T follicular helper cell (primary cell): ENCODE measurements at places on chromosomes 1 and 21.
A peak's percentile ranks its signal among the peaks of the same experiment; 100 is the strongest.

GRCh38 chr1:179955287-179955680 lies 674 bp downstream of the CEP350 start:
- DNase-seq = no peak

DNA sequence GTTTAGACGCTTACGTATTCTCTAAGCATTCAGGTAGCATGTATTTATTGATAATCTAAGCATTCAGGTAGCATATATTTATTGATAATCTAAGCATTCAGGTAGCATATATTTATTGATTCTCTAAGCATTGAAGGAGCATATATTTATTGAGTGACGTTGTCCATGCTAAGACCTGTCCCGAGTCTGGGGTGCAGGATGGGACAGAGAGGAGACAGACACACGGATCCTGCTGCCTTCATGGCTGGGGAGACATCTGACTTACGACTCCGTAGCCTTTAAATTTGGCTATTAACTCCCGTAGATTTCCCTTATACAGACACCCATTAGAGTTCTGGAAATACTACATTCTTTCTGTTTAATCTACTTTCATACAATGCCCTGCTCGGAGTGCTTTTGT lies 982 bp downstream of the SCCPDH start:
- no peak for DNase-seq

DNA sequence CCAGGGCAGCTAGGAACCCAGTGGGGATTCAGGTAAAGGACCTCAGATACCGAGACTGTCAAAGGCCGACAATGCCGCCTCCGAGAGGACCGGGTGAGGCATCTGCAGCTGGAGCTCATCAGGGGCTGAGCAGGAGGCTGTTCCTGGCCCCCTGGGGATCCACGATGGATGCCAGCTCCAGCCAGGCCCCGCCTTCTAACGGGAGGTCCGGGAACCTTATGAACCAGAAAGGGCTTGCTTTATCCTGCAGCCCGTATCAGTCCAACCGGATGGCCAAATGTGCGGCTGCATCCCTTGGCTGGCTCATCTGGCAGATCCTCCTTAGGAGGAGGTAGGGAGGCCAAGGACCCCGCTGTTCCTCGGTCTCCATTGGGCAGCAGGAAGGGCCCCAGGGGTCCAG lies 32.0 kb downstream of the SLC45A1 start:
- no peak for DNase-seq

DNA sequence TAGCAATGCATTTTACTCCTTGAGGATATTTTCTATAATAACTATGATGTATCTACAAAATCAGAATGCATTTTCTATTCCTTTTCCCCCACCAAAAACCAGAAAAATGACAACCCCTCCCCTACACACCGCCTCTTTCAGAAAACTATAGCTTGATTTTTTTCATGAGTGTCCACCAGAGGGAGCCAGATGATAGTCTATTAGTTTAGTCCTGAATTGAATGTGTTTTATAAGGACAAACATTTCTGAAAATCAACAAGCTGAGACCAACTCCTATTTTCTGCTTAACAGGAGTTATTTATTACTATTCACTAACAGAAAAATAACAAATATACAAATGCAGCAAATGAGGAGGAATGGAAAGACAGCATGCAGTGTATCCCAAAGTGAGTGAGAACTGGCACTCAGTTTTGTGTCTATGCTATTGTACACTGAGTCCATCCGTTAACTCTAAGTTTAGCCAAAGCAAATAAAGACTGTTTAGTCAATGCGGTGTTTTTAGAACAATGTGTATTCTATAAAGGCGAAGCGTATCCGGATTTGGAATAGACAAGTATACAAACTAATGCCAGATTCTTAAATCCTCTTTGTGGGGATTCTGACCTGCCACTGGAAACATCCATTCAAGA lies 182.6 kb downstream of the VAV3 start:
- DNase-seq = peak; percentile 14

DNA sequence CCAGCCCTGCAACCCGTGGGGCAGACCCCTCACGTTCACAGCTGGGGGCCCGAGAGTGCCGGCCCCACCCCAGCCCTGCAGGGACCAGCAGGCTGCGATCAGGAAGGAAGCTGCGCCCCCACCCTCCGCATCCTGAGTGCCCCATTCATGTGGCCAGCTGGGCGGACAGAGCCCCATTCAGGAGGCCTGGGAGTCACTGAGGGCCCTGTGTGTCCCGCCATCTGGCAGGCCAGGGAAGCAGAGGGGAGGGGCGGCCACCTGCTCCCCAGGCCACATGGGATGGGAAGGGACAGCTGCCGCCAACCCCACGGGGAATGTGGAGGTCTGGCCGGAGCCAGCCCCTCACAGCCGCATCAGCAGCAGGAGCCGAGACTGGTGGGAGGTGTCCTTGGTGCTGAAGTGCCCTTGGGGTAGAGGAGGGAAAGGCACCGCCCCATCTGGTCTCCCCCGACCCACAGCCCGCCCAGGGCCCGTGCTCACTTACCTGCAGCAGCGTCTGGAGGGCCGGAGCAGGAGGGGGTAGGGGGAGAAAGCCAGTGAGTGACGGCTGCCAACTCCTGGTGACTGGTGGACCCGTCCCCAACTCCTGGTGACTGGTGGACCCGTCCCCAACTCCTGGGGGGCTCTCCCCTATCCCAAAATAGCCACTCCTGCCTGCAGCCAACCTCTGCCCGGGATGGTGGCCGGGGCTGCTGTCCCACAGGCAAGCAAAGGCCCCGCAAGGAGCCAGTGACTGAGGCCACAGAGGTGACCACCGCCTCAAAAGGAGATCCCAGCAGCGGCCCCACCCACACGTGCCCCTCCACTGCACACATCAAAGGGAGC lies 8.7 kb downstream of the ACAP3 start:
- no peak for DNase-seq

DNA sequence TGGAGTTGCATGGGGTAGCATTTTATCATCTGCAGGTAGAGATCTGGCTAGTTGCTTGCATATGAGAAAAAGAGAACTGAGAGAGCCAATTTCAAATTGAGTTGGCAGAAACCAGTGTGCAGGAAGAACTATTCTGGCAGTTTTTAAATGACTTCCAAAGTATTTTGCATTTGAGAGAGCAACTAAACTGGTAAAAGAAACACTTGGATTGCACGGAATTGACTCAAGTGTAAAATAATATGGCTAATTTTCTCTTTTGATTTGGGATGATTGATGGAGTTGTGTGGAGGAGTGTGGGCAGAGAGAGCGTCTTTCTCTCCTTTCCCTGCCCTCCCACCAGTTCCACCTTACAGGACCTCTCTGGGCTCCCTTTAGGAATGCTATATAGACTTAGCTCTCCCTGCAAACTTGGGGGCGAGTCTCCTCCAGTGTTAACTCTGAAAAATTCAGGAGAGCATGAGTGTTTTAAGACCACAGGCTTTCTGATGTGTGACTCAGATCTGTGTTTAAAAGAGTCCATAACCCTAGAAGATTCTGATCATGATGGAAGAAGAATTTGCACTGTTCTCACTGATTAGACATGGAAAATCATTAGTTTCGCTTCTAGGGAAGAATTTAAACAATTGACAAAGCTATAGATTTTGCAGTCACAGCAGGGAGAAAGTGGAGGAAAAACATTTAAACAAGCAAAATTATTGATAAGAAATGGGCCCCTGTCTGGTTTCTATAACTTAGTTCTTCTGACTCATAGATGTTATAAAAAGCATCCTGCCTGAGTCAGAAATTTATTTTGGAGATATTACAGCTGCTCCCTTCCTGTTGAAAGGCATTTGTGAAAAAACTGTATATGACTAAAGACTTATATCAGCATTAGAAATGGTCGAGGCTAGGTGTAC lies 24.9 kb upstream of the CTBS start:
- no peak for DNase-seq

GRCh38 chr1:182768963-182769362 lies 20.6 kb upstream of the NPL start:
- no peak for DNase-seq

- no peak for DNase-seq
These were observed 32.1 kb upstream of the ACTRT2 start for GRCh38 chr1:2989185-2989584.

DNA sequence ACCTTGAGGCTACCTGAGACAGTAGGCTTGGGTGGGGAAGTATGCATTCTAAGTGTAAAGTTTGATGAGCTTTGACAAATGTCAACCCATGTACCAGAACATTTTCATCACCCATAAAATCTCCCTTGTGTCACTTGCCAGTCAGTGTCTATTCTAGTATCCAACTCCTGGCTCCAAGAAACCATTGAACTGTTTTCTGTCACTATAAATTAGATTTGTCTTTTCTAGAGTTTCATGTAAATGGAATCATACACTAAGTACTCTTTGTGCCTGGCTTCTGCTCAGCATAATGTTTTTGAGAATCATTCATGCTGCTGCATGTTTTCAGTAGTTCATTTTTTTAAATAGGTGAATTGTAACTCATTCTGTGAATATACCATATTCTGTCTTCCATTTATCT lies 165.4 kb downstream of the DNM3 start:
- DNase-seq = no peak

GRCh38 chr1:77188770-77189169 lies 30.5 kb downstream of the PIGK start:
- DNase-seq = no peak

DNA sequence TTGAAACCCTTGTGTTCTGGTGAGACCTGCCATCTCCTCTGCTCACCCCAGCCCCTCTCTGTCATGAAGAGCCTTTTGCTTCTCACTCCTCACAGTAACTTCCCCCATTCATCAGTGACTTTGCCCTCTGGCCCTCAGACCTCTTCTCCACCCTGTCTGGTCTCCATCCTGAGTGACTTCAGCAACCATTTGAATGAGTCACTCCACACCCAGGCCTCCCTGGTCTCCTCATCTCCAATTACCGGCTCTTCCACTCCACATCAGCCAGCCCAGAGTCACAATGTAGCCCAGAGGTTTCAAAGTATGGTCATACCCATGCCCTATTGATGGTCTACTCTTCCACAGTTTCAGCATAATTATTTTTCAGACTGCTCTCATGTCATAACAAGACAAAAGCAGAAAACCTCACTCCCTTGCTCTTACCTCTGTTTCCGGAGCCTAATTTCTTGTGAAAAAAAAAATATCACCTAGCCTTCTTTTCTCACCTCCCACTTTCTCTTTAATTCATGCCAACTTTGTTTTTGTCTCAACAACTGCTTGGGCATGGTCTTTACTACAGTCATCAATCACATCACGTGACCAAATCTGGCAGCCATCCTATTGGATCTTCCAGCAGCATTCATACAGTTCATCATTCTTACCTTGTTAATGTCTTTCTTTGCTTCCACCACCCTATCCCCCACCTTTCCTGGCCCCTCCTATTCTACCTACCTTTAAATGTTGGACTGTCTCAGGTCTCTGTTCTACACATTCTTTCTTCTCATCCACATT lies 35.6 kb upstream of the NEK7 start:
- no peak for DNase-seq

DNA sequence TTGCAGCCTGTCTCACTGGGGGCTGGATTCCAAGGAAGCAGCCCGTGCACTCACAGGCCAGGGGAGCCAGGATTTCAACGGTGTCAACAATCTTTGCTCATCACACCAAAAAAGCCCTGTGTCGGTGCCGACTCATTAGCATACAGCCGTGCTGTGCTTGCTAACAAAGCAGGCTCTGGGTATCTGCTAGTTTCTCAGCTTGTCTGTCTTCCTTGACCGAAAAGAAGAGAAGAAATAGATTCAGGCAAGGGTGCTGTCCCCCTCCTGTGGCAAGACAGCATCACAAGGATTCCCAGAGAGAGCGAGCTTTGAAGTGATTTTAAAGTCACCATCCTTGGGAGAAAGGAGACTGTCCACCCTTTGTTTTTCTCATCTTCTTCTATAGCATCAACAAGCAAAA lies 214.7 kb downstream of the SDCCAG8 start:
- DNase-seq = no peak

GRCh38 chr1:235161685-235162327 lies 756 bp upstream of the RBM34 start:
- no peak for DNase-seq

GRCh38 chr1:202806845-202807450 lies 1.3 kb downstream of the KDM5B start:
- DNase-seq = peak; percentile 3

DNA sequence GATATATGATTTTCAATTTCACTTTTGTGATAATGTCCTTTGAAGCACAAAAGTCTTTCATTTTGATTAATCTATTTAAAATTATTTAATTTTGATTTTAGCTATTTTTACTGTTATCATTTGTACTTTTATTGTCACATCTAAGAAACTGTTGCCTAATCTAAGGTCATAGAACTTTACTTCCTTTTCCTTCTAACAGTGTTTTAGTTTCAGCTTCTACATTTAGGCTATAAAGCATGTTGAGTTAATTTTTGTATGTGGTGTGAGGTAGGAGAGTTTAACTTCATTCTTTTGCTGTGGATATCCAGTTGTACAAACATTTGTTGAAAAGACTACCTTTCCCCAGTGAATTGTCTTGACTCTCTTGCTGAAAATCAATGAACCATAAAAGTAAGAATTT lies 204.5 kb downstream of the TM2D1 start:
- no peak for DNase-seq

GRCh38 chr1:56397811-56398231 lies 181.5 kb downstream of the PLPP3 start:
- no peak for DNase-seq

- DNase-seq = peak; percentile 17
These were observed 1.1 kb downstream of the CKS1B start for GRCh38 chr1:154975409-154976059.

DNA sequence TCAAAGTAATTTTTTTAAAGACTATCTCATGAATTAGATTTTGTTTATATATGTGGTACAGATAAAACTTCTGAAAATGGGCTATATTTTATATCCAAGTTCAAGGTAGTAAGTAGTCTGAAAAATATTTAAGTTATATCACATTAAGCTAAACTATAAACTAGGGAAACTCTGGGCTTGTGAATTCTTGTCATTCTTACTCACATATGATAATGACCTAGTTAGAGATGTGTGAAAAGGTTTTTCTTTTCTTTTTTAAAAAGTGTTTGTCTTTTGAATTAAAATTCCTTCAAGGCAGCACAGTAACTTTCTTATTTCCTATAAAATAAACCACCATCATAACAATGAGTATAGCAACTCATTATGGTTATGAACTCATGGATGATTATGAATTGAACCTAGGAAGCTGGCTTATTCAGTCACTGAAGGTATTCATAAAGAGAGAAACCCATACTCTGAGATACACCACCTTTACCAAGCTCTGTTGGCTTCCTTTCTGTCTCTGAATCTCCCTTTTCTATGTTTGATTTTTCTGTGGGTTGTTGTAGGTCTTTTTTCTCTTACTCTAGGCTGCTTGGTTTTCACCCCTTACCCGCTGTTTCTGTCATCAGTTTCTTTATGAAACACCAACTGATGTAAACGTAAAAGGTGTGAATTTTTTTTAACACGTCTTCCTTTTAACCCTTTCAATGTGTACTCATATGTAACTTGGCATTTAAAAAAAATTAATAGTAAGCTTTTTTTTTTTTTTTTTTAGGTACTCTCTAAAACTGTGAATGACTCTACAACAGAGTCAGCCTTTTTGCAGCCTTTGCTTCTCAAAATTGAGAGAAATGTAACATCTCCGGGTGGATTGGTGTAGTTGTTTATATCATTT lies 25.2 kb downstream of the IL12RB2 start:
- no peak for DNase-seq

DNA sequence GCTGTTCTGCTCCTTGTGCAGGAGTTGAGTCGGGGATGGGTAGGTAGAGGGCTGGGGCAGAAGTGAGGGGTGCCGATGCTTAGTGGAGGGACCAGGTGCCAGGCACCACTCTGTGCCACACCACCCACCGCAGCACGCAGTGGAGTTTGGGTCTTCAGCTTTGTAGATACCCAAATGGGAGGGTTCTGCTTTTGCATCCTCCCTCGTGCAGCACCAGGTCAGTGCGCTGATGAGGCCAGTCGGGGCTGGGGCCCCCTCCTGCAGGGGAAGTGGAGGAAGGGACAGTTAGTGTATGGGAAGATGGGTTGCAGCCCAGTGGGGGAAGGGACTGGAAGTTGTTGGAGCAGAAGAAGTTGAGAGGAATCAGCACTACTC lies 244.0 kb downstream of the RHOU start:
- no peak for DNase-seq

GRCh38 chr1:40363721-40364120 lies 9.8 kb upstream of the SMAP2 start:
- DNase-seq = no peak
